Esophagus muscularis mucosa (tissue), 4 donors: ENCODE measurements at places on chromosomes 1 and 21. TPM values are rescaled to one million over a fixed set of nuclear protein-coding genes. Genes with fewer than 3 reads are reported as not detected.
A peak's percentile ranks its signal among the peaks of the same experiment; 100 is the strongest.

DNA sequence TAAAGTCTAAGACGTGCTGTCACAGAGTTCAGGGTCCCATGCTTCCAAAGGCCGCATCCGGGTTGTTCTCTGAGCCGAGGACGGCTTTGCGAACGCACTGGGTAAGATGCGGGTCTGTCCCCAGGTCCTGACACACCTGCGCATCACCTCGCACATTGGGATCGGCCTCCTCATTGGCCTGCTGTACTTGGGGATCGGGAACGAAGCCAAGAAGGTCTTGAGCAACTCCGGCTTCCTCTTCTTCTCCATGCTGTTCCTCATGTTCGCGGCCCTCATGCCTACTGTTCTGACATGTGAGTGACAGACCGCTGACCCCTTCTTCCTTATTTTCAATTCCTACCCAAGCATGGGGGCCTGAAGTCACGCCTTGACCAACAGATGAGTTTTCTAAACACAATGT is 25.3 kb downstream of the TFF3 start:
- DNase-seq, result no peak

THEM5 gene
- total RNA-seq, result not detected

DNA sequence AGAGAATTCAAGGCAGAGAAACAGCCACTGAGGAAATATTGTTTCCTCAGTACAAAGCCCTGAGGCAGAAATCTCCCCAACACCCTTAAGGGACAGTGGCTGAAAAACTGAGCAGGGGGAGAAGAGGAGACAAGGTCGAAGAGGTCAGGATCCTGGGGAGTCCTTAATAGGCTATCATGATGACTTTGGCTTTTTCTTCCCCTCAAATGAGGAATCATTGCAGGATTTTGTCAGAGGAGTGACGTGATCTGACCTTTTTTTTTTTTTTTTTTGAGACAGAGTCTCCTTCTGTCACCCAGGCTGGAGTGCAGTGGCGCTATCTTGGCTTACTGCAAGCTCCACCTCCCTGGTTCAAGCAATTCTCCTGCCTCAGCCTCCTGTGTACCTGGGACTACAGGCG is 10.2 kb downstream of the MAP7D1 start:
- no peak for DNase-seq

- no peak for DNase-seq
Measured at GRCh38 chr1:226960256-226960655, 20.2 kb downstream of the COQ8A start.

GRCh38 chr1:90862782-90863181 is 145.7 kb upstream of the BARHL2 start:
- DNase-seq, result no peak

DNA sequence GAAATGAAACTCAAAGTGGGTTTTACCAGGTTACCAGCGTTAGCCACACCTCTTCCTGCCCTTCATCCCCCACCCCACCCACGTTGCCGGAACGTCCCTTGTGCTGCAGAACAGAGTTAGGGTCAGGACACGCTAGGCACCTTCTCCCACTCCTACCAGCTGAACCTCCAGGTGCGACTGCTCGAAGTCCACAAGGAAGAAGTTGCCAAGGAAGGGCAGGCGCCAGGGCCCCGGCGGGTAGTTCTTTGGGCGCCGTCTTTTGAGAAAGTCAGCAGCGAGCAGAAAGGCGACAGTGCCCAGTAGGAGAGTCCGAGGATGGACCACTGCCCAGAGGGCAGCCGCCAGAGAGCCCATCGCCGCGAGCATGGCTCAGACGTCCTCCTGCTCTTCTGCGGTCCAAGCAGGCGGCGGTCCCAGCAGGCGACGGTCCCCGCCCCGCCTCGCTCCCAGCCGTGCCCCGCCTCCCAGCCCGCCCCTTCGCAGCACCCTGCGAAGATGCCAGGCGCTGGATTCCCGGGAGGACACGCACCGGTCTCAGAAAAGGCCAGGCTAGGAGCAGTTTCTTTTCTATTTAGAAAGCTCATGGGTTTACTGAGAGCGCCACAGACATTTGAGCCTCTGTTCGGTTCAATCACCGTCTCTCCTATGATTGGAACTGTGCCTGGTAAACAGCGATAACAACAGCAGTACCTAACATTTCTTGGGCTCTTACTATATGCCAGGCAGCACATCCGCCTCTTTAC is at the start of gene CYP2J2:
CYP2J2 (minus strand) TSS at position 393 of the 743 bp plus-strand sequence; CDS start at position 366, 27 bp downstream.
- no peak for DNase-seq

DNA sequence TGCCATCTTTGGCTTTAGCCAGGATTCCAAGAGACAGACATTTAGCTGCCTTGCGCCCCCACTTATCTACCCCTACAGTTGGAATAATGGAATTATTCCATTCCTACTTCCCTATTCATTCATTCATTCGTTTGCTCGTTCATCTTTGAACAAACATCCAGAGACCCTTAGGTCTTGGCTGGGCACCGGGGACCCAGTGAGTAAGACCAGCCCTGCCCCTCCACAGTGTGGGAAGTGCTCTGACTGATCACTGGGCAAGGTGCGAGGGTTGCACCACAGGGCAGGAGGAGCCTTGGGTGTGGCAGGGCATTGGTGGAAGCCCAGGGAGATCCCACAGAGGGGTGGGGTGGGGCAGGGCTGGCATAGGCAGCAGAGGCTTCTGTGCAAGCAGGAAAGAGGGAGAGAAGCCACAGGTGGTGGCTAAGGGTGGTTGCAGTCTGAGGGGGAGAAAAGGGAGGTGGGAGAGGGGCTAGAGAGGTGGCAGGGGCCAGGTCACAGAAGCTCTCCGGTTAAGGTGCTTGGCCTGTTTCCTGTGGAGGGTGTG is 35.0 kb upstream of the TMEM61 start:
- no peak for DNase-seq

RIPPLY3 gene
- not detected for total RNA-seq

DNA sequence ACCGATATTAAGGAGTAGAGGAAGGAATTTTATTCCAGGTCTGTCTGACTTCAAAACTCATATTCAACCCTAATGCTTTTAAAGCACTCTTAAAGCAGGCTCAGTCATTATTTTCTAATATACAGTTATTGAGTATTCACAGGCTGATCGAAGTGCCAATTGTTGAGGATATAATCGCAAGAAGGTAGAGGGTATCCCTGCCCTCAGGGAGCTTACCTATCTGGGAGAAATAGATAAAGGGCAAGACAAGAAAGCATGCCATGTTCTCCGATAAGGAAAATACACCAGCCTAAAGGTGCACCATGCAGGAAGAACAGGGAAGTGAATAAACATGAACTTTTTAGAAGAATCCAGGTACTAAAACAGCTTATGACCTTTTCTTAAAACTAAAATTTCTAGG is 361.2 kb downstream of the SMYD3 start:
- DNase-seq, result no peak

DNA sequence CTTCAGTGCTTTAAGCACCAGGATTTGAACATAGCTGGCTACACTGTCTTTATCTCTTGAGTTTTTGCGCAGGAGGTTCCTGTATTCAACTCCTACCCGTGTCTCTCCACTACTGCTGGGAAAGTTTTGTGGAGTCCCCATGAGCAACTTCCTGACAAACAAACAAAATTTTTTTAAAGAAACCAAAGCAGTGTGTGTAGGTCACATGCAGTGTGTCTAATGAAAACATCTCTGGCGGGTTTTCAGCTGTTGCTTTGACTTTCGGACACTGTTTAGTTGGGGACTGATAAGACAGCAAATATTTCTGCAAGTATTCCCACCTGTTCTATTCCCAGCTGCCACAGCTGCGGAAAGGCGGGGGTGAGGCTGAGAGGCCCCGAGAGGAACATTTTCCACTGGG is 2.0 kb downstream of the PSEN2 start:
- DNase-seq, result no peak

SFN gene
- total RNA-seq, result 1.7 TPM

DNA sequence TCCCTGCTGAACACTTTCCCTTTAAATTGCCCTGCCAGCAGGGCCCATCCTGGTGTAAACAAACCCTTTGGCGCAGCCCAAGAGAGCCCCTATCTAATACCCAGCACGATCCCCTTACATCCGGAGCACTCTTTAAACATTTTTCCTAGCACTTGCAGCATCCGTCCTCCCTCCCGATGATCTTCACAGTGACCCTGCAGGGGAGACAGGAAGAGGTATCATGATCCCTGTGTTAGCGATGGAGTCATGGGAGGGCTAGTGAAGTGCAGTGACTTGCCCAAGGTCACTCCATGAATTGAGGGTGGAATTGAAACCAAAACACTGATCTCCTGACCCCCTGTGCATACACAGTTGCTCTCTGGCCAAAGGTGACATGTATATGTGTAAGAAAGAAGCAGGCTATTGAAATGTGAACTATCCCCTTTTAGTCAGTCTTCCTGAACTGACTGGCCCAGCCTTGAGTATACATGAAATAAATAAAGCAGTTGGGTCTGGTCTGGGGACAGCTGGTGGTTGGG is 9.8 kb upstream of the KCNQ4 start:
- DNase-seq, result no peak

- DNase-seq, result no peak
Measured at GRCh38 chr1:185987611-185988321, 253.6 kb downstream of the HMCN1 start.

DNA sequence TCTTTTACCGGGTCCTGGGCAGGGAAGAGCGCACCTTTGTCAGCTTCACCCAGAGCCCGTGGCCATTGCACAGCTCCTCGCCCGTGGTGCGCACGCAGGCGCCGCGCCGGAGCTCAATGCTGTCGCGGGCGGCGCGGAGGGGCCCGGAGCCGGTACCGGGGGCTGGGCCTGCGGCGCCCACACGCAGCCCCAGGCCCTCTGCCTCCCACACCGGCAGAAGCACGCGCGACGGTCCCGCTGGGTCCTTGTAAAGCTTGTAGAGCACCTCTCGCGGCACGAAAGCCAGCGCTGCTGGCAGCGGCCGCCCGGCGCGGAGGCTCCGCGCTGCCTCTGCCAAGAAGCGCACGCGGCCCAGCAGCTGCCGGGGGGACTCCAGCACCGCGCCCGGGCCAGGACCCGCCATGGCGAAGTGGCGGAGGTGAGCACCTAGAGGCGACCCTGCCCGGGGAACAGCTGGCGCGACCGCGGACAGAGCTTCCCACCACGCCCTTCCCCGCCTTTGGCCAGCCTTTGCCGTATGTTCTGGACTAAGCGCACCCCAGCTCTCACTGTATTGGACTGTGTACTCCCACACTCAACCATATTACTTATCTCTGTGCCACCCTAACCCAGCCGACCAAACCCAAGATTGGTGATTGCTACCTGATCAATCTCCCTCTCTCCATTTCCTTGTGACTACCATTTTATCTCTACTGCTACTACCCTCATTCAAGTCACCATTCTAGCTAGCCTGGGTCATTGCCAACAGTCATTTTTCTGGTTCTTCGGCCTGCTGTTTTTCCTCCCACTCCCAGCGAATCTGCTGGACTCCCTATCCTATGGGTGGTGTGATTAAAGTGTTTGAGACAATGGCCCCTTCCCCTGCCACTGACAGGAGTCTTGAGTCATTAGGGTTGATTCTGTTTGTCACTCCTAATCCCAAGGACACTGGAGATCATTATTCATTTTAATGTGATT is at the start of gene HECTD3:
HECTD3 (minus strand) TSS at position 470 of the 957 bp plus-strand sequence; CDS start at position 403, 67 bp downstream.
- peak; percentile 93 for DNase-seq

- DNase-seq, result no peak
Measured at GRCh38 chr1:16172964-16173446, 17.1 kb upstream of the EPHA2 start.

DNA sequence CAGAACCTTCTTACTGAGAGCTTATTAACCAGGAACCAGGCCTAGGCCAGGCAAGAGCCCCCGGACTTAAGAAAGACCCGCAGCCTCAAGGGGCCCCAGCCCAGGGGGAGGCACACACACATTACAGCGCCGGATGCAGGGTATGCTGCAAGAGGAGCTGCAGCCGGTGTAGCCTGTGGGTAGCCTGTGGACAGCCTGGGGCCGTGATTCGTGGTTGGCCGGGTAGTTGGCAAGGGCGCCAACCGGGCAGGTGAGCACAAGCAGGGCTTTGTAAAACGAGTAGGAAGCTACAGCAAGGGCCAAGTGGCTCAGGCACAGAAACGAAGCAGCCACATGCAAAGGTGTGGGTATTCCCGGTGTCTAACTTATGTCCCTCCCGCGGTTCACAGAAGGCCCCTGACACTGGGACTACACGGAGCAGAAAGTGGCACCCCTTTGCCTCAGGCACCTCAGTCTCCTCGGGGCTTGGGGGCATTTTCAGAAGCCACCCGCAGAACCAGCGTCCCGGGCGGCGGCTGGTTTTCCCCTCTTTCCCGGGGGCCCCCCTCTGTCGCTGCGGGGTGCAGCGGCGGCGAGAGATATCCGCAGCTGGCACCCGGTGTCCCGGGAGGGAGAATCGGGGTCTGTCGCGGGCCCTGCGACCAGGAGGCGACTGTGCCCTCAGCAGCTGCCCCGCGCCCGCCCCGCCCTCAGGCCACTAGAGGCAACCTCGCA is 40.8 kb downstream of the KIAA1614 start:
- no peak for DNase-seq

- no peak for DNase-seq
Measured at GRCh38 chr1:241645199-241645598, 5.0 kb upstream of the CHML start.

KPRP gene
- total RNA-seq, result not detected

A3GALT2 gene
- not detected for total RNA-seq

DNA sequence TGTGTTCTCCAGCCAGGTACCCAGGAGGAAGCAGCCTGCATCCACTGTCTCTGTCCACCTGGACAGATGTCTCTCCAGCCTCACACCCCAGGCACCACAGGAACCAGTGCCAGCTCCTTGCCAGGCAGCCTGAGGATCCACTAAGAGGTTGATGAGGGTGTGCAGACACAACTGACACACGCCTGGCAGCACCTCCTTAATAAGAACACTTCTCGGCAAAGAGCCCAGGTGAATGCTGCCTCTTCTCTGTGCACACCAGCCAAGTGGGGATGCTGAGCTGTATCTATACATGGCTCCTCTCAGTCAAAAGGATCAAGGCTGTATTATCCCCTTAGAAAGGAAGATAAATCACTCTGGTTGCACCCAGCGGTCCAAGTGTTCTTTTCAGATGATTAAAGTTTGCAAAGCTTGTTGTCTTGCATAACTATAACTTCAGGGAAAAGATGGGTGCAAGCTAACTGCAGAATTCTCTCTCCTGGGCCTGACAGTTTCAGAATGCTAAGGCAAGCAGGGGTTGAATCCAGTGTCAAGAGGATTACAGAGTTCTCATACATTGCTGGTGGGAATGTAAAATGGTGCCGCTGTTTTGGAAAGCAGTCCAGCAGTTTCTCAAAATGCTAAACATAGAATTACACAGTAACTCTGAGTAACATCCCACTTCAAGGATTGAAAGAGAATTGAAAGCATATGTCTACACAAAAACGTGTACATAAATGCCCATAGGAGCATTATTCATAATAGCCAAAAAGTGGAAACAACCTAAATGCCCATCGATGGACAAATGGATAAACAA is 3.7 kb upstream of the CAPN8 start:
- no peak for DNase-seq

- no peak for DNase-seq
Measured at GRCh38 chr21:22609802-22610201, 1611.6 kb downstream of the NCAM2 start.

NTNG1 gene
- 1.4 TPM for total RNA-seq

GRCh38 chr1:184358256-184358655 is 28.6 kb upstream of the C1orf21 start:
- no peak for DNase-seq

DNA sequence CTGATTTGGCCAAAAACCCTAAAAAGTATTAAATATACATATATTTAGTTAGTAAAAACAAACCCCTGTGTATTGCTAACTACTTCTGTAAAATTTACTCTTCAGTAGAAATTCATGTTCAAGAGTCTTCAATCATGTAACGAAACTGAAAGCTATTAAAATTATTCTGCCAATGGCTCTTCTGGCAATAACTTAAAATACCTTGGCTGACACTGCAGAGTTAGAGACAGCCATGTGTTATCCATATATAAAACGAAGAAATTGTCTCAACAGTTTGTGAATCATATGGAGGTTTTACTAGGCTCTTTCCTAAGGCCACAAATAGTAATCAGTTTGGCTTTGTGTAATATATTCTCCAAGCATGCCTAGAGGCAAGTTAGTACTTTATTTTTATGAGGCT is 357.2 kb downstream of the COL11A1 start:
- no peak for DNase-seq

- no peak for DNase-seq
Measured at GRCh38 chr1:27689423-27690173, 17.6 kb upstream of the IFI6 start.
